ENCODE measurements at places on chromosomes 6 and 20.

DNA sequence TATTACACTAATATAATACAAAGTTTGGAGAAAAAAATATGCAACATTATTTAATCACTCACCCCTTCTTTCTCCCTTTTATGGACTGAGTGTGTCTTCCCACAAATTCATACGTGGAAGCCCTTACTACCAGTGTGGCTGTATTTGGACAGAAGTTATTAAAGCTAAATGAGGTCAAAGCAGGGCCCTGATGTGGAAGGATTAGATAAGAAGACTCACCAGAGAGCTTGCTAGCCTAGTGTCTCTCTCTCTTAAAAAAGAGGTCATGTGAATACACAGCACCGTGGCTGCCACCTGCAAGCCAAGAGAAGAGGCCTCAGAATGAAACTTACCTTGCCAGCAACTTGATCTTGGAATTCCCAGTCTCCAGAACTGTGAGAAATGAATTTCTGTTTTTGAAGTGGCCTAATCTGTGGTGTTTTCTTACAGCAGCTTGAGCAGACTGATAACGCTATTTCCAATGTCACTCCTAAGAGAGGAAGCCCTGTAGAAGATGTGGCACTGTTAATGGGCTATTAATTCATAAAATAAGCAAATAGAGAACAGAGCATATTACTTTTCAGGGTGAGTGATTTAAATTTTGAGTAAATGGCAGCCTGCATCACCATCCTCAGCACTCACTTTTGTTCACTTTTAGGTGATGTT, 233.4 kb downstream of the TBC1D7 start:
- no peak for DNase-seq

DNA sequence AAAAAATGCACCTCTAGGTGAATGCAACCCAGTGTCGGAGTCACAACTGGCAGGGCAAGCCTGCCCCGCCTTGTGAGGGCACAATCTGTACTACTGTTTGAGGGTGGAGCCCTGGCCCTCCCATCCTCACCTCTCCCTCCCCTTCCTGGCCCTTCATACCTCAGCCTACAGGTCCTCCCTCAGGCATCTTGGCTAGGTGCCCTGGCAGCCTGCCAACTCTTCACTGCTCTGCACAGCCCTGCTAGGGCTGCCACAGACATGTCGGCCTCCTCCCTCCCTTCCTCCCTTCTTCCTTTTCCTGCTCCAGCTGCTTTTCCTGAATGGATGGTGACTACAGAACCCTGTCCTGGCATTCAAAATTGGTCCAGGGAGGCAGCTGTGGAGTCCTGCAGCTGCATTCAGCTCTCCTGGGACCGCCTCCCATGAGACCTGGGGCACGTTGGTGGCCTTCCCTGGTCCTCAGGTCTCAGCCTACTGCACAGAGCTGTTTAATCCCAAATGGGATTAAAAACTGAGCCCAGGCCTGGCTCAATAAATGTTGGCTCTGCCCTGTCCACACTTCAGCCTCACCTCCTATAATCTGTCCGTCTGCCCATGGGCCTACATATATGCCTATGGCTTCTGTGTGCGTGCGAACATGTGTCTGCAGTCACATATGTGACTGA, 52.7 kb downstream of the CDH22 start:
- DNase-seq: no peak

- DNase-seq: no peak
Observed at GRCh38 chr6:35427851-35428321, 24.3 kb upstream of the FANCE start.

DNA sequence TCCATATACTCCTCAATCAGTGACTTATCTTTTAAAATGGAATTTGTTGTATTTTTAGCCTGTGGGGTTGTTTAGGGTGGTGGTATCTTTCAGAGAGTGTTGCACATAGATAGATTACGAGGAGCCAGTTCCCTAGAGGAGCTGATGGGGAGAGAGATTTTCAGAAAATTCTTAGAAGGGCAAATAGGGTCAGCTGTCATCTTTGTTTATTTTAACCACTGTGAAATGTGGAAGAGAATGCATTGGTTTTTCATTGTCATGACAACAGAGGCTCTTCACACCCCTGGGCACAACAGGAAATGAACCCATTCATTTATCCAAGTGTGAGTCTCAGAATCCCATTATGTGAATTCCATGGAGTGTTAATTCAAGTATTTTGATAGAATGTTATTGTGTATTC, 188.4 kb downstream of the JARID2 start:
- no peak for DNase-seq

DNA sequence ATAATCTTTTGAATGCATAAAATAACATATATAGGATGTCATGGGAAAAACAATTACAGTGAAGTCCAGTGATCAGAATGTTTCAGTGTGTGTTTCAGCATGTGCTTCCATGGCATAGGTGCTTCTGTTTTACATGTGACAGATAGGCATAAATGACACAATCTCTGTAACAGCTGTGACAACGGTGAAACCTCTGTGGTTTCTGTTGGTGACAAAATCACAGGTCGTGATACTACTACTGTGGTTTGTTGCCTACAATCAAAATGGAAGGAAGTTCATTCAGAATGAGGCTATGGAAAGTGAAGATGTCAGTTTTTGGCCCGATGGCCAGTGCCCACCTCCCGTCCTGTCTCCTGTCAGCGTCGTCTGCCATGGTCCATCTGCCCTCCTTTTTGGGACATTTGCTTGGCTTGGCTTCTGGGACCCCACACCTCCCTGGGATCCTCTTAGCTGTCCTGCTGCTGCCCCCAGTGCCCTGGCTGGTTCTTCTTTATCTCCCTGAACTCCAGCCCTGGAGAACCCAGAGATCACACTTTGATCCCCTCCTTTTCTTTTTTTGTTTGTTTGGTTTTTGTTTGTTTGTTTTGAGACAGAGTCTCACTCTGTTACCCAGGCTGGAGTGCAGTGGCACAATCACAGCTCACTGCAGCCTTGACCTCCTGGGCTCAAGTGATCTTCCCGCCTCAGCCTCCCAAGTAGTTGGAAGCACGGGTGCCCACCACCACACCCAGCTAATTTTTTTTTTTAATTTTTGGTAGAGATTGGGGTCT, 79.3 kb upstream of the NAA20 start:
- DNase-seq: no peak

GRCh38 chr6:2403546-2403945, 158.1 kb upstream of the GMDS start:
- DNase-seq: no peak

- DNase-seq: no peak
Observed at GRCh38 chr20:53878262-53879047, 191.9 kb downstream of the BCAS1 start.

- DNase-seq: no peak
Observed at GRCh38 chr20:4366076-4366475, 350.7 kb upstream of the RNF24 start.

- no peak for DNase-seq
Observed at GRCh38 chr6:112933947-112934346, 586.8 kb downstream of the RFPL4B start.

DNA sequence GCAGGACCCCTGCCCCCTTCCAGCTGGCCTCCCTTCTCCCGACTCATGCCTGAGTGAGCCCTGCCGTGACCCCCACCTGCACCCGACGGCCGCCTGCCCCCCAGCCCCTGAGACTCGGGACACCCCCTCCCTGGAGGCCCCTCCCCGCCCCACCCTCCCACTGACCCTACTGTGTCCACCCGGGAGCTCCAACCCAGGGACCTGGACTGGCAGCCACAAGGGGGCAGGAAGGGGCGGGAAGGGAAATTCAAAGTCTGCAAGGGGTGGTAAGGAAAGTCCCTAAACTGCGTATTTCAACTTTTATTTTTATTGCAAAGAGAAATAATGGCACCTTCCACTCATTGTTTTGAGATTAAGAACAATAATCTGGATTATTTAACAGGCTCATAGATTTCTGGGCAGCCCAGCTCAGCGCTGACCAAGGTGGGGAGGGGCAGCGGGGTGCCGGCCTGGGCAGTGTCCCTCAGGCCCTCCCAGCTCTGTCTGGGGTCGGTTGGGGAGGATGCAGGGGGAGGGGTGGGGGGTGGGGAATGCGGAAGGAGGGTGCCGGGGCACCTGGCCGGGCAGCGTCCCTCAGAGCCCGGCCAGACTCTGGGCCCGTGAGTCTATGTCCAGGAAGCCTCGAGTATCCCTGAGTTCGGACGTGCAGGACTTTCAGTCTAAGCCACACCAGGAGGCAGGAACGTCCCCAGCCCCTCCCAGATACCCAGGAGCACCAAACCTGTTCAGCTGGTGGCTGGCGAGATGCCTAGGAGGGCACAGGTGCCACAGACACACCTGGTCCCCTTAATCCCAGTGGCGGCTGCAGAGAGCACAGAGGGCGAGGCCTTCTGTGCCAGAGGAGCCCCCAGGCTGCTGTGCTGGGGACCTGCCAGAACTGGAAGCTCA, 1.3 kb upstream of the PTK6 start:
- DNase-seq: no peak

DNA sequence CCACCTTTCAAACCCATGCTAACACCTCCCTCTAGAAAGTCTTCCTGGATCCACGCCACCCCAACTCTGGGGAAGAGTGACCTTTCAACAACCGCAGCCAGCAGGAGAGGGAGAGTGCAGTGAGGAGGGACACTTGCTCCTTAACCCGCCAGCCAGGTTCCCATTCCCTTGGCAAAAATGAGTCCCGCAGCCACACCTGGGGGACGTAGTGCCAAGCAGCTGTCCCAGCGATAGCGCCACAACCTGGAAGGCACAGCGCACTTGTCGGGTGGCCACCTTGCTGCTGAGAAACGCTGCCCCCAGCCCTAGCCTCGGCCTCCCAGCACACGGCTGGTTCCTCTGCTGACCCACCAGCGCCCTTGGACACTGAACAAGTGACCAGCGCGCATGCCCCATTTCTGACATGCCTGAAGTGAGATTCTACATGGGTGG, 119.3 kb downstream of the JPH2 start:
- no peak for DNase-seq

GRCh38 chr6:122405417-122405816, 6.0 kb downstream of the HSF2 start:
- no peak for DNase-seq

DNA sequence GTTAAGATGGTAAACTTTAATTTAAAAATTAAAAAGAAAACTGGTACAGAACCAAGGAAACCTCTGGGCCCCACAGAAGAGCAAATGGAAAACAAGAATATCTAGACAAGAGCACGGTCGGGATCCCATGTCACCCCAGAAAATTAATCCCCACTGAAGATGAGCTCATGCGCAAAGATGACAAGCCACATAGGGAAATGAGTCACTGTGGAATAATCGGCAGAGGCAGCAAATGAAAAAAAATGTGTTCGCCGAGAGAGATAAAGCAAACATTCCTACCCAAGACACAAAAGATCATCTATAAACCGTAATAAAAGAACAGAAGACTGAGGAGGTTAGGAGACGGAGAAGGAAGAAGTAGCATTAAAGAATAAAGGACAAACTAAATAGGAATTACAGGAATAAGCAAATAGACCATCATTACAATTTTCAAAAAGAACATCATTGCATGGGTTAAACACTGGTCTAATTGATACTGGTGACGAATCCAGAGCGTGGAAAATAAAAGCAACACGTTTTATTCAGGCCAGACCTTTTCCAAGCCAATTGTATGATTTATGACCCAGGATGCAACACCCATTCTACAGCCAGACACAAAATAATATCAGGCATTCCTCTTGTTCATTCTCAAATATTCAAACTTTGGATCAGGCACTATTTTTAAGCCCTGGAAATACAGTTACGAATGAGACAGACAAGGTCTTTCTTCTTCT, 138.0 kb upstream of the ARID1B start:
- DNase-seq: no peak

- no peak for DNase-seq
Observed at GRCh38 chr6:106226676-106227075, 98.9 kb downstream of the ATG5 start.

GRCh38 chr6:46062312-46062711, 46.7 kb upstream of the CLIC5 start:
- no peak for DNase-seq

- no peak for DNase-seq
Observed at GRCh38 chr6:83198486-83199172, 5.5 kb downstream of the RWDD2A start.

GRCh38 chr20:17678295-17678694, 3.7 kb downstream of the RRBP1 start:
- DNase-seq: no peak

GRCh38 chr6:134049176-134049575, 3.2 kb downstream of the SLC2A12 start:
- no peak for DNase-seq

- DNase-seq: no peak
Observed at GRCh38 chr6:52394251-52394666, 25.9 kb upstream of the EFHC1 start.

GRCh38 chr6:150448221-150448620, 79.4 kb downstream of the IYD start:
- DNase-seq: no peak

GRCh38 chr20:38242848-38243708, 17.5 kb downstream of the KIAA1755 start:
- no peak for DNase-seq

DNA sequence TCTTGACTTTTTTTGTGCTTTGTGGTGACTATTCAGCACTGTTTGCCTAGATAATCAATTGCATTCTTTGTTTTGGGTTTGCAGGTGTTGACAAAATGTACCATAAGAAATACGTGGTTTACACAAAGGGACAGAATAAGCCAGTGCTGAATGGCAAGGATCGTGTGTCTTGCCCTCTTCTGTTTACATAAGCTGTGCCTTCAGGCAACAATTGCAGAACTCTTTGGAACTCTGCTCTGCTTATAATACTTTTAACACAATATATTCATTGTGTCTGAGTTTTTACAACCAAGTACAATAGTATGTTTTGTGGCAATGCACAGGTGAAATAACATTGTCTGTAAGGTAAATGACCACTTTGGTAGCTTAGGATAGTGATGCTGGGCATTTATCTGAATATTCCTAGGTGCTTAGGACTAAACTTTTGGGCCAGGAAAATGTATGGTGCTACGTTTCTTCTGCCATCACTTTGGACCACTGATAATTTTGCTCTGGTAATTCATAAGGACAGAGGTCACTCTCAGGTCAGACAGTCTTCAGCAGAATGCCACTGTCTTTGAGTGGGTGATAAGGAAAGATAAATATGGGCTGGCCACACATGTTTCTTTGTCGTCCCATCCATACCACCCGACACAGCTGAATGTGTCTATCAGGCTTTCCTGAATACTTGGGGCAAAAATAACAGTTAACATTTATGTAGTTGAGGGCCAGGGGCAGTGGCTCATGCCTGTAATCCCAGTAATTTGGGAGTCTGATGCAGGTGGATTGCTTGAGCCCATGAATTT, 344.6 kb upstream of the IMPG1 start:
- no peak for DNase-seq

GRCh38 chr6:7439228-7439627, 49.6 kb downstream of the RIOK1 start:
- DNase-seq: no peak

DNA sequence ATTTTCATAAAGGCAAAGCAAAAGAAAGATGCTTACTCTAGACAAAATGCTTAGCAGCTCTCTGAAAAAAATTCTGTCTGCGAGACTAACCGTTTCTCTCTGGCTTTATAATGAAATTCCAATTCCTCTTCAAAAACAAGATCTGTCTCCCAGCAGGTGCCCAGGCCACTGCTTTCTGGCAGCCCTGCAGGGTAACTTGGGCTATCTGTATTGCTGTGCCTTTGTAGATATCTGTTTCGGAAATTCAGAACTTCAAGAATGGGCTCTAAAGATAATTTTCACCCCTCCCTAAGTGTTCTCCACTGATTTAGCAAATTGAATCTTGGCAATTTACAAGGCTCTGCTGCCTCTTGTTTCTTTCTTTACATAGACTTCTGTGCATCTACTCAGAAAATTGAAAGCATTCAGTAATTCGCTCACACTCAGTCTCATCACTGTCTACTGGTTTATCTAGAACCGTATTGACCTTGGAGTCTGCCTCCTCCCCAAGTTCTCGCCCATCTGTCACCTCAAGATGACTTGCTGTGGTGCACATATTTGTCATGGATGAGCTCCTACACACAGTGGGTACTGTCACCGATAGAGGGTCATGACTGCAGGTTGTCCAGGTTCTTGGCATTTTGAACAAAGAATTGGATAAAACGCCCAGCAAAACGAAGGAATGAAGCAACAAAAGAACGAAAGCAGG, 26.4 kb upstream of the FABP7 start:
- DNase-seq: no peak
